Endodermal cell (in vitro differentiated cells): ENCODE measurements at places on chromosomes 3 and 15. TPM values are rescaled to one million over a fixed set of nuclear protein-coding genes. Genes with fewer than 3 reads are reported as not detected.

The AQP9 gene
- total RNA-seq, result not detected in 3 replicates

GRCh38 chr3:165195241-165195639 lies 944 bp downstream of the SLITRK3 start:
- H3K4me1 ChIP-seq, result no peaks in the 10 kb centered on the region
- peak overlapping the region; percentile 74 for H3K4me3 ChIP-seq
- no peak overlapping the region for H3K27ac ChIP-seq
- peak; percentile 68 for DNase-seq
- H3K27me3 ChIP-seq, result peaks cover 85% of the 10 kb centered on the region
- H3K36me3 ChIP-seq, result no peaks in the 10 kb centered on the region

GRCh38 chr3:43019826-43020225 lies 40.7 kb downstream of the GASK1A start:
- DNase-seq, result no peak
- peaks cover 7% of the 10 kb centered on the region for H3K4me1 ChIP-seq
- no peak overlapping the region for H3K27ac ChIP-seq
- no peaks in the 10 kb centered on the region for H3K36me3 ChIP-seq
- no peaks in the 10 kb centered on the region for H3K27me3 ChIP-seq
- H3K4me3 ChIP-seq, result no peak overlapping the region

- H3K4me1 ChIP-seq, result peaks cover 11% of the 10 kb centered on the region
- no peaks in the 10 kb centered on the region for H3K36me3 ChIP-seq
- DNase-seq, result peak; percentile 57
These were observed 22.2 kb downstream of the MED12L start for GRCh38 chr3:151107701-151108100.

DNA sequence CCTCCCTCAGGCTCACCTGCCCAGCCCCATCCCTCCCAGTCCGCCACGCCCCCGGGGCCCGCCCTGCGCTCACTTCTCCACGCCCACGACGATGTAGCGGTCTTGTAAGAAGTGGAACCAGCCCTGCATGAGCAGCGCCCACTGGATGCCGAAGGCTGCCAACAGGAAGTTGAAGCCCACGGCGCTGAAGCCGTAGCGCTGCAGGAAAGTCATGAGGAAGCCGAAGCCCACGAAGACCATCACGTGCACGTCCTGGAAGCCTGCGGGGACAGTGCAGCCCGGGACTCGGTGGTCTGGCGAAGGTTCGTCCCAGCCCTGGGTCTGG lies 9.7 kb downstream of the RHCG start:
- H3K4me1 ChIP-seq, result no peaks in the 10 kb centered on the region
- no peak overlapping the region for H3K27ac ChIP-seq
- peaks cover 20% of the 10 kb centered on the region for H3K27me3 ChIP-seq
- H3K36me3 ChIP-seq, result no peaks in the 10 kb centered on the region

GRCh38 chr15:63497642-63498467 lies 6.5 kb upstream of the USP3 start:
- peaks cover 17% of the 10 kb centered on the region for H3K4me1 ChIP-seq
- H3K27me3 ChIP-seq, result peaks cover 23% of the 10 kb centered on the region
- DNase-seq, result no peak
- H3K36me3 ChIP-seq, result no peaks in the 10 kb centered on the region
- no peak overlapping the region for H3K27ac ChIP-seq
- no peak overlapping the region for H3K4me3 ChIP-seq
